Bronchial epithelial cell (primary cell): ENCODE measurements at places on chromosomes 2 and 18. TPM values are rescaled to one million over a fixed set of nuclear protein-coding genes. Genes with fewer than 3 reads are reported as not detected.

The RAB17 gene
- 1.0 and 2.4 TPM in 2 replicates for total RNA-seq

The UGT1A8 gene
- under 0.01 TPM in 2 replicates for total RNA-seq

The SLC4A5 gene
- under 0.01 and 0.90 TPM in 2 replicates for total RNA-seq

The ERCC3 gene
- 27.0 and 32.4 TPM in 2 replicates for total RNA-seq

The PLCD4 gene
- total RNA-seq = 0.53 and 1.2 TPM in 2 replicates

The EGR4 gene
- total RNA-seq = not detected in 2 replicates

The ASXL3 gene
- under 0.01 TPM in 2 replicates for total RNA-seq

The SERPINB3 gene
- total RNA-seq = 22.4 and 165 TPM in 2 replicates

The RDH14 gene
- total RNA-seq = 15.6 and 18.2 TPM in 2 replicates

The C2orf42 gene
- 14.5 and 17.9 TPM in 2 replicates for total RNA-seq

The APOB gene
- under 0.01 TPM in 1 of 2 replicates, not detected in the other for total RNA-seq

The ITGB6 gene
- total RNA-seq = 21.1 and 31.5 TPM in 2 replicates

The SMYD5 gene
- total RNA-seq = 11.1 and 18.4 TPM in 2 replicates

The C18orf32 gene
- 9.0 and 14.3 TPM in 2 replicates for total RNA-seq

The PARD3B gene
- total RNA-seq = 1.6 and 2.6 TPM in 2 replicates

The TMEM247 gene
- total RNA-seq = not detected in 2 replicates

The IL36B gene
- total RNA-seq = 0.13 TPM in 1 of 2 replicates, not detected in the other

The GCKR gene
- not detected in 2 replicates for total RNA-seq

The PLEKHA3 gene
- total RNA-seq = 4.7 and 5.5 TPM in 2 replicates

The CNTNAP5 gene
- total RNA-seq = not detected in 2 replicates

The SETBP1 gene
- 1.3 and 1.8 TPM in 2 replicates for total RNA-seq

The CDCA7 gene
- total RNA-seq = 1.4 and 2.4 TPM in 2 replicates

The MEP1B gene
- total RNA-seq = not detected in 2 replicates

The SOX11 gene
- total RNA-seq = not detected in 2 replicates

The MFSD2B gene
- under 0.01 TPM in 1 of 2 replicates, not detected in the other for total RNA-seq

The C2orf81 gene
- 0.26 TPM in 2 replicates for total RNA-seq

The TGOLN2 gene
- 34.5 and 41.3 TPM in 2 replicates for total RNA-seq

The FSHR gene
- total RNA-seq = not detected in 2 replicates

The HOXD4 gene
- total RNA-seq = not detected in 2 replicates

The NDC80 gene
- 0.26 and 0.51 TPM in 2 replicates for total RNA-seq

The ALPP gene
- not detected in 2 replicates for total RNA-seq

The IWS1 gene
- 40.8 and 51.0 TPM in 2 replicates for total RNA-seq

The KIF1A gene
- not detected in 2 replicates for total RNA-seq

The DYSF gene
- total RNA-seq = under 0.01 and 2.7 TPM in 2 replicates

The ALPG gene
- total RNA-seq = not detected in 2 replicates

The ANTXR1 gene
- total RNA-seq = 1.5 and 3.7 TPM in 2 replicates

The MOGAT1 gene
- not detected in 2 replicates for total RNA-seq

The LINC00305 gene
- not detected in 2 replicates for total RNA-seq

The ELOA2 gene
- not detected in 2 replicates for total RNA-seq

The KIF3C gene
- total RNA-seq = 1.6 and 2.4 TPM in 2 replicates
